ENCODE measurements at places on chromosomes 2 and 18. TPM values are rescaled to one million over a fixed set of nuclear protein-coding genes. Genes with fewer than 3 reads are reported as not detected.

DOK6 gene
- total RNA-seq, result not detected

GRCh38 chr2:111143843-111144198, 23.1 kb downstream of the BCL2L11 start:
- H3K4me3 ChIP-seq, result no peak overlapping the region
- H3K27me3 ChIP-seq, result peaks cover 2% of the 10 kb centered on the region
- peaks cover 64% of the 10 kb centered on the region for H3K36me3 ChIP-seq
- peaks cover 19% of the 10 kb centered on the region for H3K4me1 ChIP-seq
- DNase-seq, result no peak
- no peak overlapping the region for H3K27ac ChIP-seq

DNA sequence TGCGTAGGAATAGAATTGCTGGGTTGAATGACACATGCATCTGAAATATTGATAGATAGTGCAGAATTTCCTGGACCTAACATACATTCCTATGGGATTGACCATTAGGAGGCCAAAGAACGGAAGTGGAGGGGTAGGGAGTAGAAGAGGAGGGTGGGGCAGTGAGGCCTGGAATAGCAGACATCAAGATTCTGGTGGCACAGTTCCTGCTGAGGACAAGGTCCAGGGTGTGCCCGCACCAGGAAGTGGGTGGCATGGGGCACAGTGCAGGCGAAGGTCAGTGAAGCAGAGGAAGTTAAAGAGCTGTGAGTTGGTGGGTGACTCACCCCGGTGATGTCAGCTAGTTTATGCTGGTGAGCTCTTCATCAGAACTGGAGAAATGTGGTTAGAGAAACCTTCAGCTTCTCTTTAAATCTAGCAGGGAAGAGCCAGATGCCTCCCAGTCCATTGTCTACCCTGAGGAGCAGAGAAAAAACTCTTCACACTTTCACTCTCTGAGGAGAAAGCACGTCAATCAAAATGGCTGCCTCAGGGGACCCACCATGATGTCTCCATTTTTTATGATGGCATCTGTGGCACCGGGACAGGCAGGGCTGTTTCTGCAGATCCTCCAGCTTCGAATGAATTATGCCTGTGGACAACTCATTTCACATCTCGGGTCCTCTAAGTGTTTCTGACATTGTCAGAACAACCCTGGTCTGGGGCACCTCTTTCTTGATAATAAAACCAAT, 55.9 kb upstream of the CTLA4 start:
- peaks cover 85% of the 10 kb centered on the region for H3K4me1 ChIP-seq
- H3K4me3 ChIP-seq, result peak overlapping the region; percentile 51
- peak; percentile 90 for DNase-seq
- no peaks in the 10 kb centered on the region for H3K36me3 ChIP-seq

- H3K27me3 ChIP-seq, result no peaks in the 10 kb centered on the region
- H3K4me3 ChIP-seq, result no peak overlapping the region
- no peak for DNase-seq
- H3K4me1 ChIP-seq, result peaks cover 8% of the 10 kb centered on the region
Observed at GRCh38 chr2:174888646-174889271, 116.4 kb downstream of the CHN1 start.

SF3B6 gene
- total RNA-seq, result 145 TPM

ALPI gene
- total RNA-seq, result not detected
